ENCODE measurements at places on chromosomes 5 and 9.

- DNase-seq: no peak
Observed at GRCh38 chr5:140251527-140251973, 51.4 kb downstream of the PFDN1 start.

DNA sequence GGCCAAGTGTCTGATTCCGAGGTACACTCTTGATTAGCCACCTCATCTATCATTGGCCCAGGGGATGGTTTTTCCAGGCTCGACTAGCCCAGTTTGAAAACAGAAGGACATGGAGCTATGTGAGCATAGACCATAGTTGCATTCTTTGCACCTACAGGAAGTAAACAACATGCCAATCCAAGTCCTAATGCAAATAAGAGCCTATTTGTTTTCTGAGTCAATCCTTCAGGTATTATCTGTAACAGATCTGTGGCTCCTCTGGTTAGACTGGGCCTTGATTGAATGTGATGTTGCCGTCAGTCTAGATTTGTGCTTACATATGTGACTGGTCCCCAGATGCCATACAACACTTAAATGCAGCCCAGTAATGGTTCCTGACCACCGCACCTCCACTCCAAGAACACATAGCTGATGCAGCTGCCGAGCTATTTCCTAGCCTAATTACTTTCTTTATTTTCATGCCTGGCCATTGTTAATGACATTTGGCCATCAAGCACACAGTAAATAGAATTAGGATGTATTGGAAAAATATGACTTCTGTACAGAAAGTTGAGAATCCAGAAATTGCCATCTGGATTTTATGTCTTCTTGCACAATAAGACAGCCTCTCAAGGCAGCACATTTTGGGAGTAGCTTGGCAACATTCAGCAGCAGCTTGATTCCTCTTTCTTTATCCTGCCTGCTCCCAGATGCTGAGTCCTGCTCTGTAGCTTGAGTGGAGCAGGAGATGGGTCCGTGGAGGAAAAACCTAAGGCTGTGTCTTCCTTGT lies 29.5 kb upstream of the ARHGAP26 start:
- no peak for DNase-seq

- no peak for DNase-seq
Observed at GRCh38 chr9:5593904-5594303, 35.0 kb upstream of the RIC1 start.

DNA sequence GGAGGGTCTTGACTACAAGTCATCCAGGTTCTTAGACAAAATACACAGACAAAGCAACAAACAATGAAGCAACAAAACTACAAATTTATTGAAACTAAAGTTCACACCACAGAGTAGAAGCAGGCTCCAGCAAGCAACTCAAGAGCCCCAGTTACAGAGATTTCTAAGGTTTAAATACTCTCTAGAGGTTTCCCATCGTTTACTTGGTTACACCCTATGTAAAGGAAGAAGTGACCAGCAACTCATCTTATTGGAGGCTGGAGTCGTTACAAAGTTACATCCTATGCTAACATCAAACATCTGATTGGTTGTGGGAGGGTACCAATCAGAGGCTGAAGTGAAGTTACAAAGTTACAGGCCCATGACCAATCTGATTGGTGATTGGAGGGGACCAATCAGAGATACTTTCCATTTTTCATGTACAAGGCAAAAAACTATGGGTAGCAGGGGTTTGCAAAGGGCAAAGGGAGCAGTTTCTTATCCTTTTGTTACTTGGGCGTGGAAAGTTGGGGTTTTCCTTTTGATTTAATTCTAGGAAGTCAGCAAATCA lies 2292.6 kb upstream of the C9orf72 start:
- no peak for DNase-seq

- DNase-seq: no peak
Observed at GRCh38 chr5:90882448-90882847, 323.9 kb downstream of the ADGRV1 start.

GRCh38 chr9:91193658-91194391 lies 167.9 kb downstream of the AUH start:
- peak; percentile 40 for DNase-seq

- no peak for DNase-seq
Observed at GRCh38 chr5:156824800-156825199, 25.3 kb upstream of the PPP1R2B start.

GRCh38 chr5:133086366-133086875 lies 34.6 kb downstream of the HSPA4 start:
- no peak for DNase-seq

- DNase-seq: no peak
Observed at GRCh38 chr5:52947208-52947607, 41.9 kb upstream of the ITGA2 start.

DNA sequence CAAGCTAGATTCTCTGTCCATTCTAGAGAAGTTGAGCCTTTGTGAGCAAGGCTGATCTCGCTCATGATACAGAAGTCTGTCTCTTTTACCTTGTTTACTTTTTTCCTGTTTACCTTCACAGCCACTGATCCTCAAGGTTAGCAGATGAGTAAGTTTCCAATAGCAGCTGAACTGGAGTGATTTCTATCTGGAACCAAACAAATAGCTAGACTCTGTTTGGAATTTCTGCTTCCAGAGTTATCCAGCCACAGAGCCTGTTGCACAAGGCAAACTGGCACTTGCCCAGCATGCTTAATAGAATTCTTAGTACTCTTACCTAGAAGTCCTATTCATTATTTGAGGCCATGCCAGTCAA lies 12.8 kb upstream of the PANK3 start:
- no peak for DNase-seq

GRCh38 chr9:113255438-113255837 lies 19.9 kb downstream of the CDC26 start:
- no peak for DNase-seq

GRCh38 chr5:166341740-166342337 lies 1949.6 kb upstream of the WWC1 start:
- no peak for DNase-seq

Data from activated CD4-positive, CD25-positive, alpha-beta regulatory T cell (primary cell).